ENCODE measurements at places on chromosomes 7 and 10. TPM values are rescaled to one million over a fixed set of nuclear protein-coding genes. Genes with fewer than 3 reads are reported as not detected.

Gene WDFY4
- 2.1 TPM for polyA plus RNA-seq

Gene HMX3
- not detected for polyA plus RNA-seq

Gene EPO
- polyA plus RNA-seq = 0.20 TPM

Gene TYW1
- 26.3 TPM for polyA plus RNA-seq

Gene SPDYE3
- polyA plus RNA-seq = 9.6 TPM

Gene TET1
- 12.7 TPM for polyA plus RNA-seq

Gene BMPER
- polyA plus RNA-seq = 22.7 TPM

Gene NPFFR1
- 0.15 TPM for polyA plus RNA-seq

Gene LRRC61
- polyA plus RNA-seq = 20.0 TPM

Gene CAMK1D
- polyA plus RNA-seq = 11.9 TPM

Gene CCDC136
- polyA plus RNA-seq = 26.3 TPM

Gene SAP25
- polyA plus RNA-seq = 4.2 TPM

Gene PON1
- 0.33 TPM for polyA plus RNA-seq

Gene LRIT1
- not detected for polyA plus RNA-seq

Gene TUBAL3
- 0.40 TPM for polyA plus RNA-seq

Gene GNAT3
- polyA plus RNA-seq = not detected

Gene XPNPEP1
- 97.9 TPM for polyA plus RNA-seq

Gene IFIT1B
- polyA plus RNA-seq = 0.15 TPM

Gene MTERF1
- 22.7 TPM for polyA plus RNA-seq

Gene ASZ1
- polyA plus RNA-seq = not detected

Gene RTKN2
- polyA plus RNA-seq = 20.0 TPM

Gene PAX4
- not detected for polyA plus RNA-seq

Gene TEX36
- polyA plus RNA-seq = not detected

Gene CARD11
- polyA plus RNA-seq = 1.1 TPM

Gene MRLN
- polyA plus RNA-seq = 0.48 TPM

Gene NAT16
- polyA plus RNA-seq = not detected

Gene MMP21
- polyA plus RNA-seq = 0.30 TPM

Gene ABCA13
- polyA plus RNA-seq = 0.95 TPM

Measured in left kidney (tissue), 8 donors.